NT2/D1 (cell line): ENCODE measurements at places on chromosomes 2 and 18.

- DNase-seq: no peak
Measured at GRCh38 chr2:219901155-219901554, 273.7 kb downstream of the SLC4A3 start.

- no peak for DNase-seq
Measured at GRCh38 chr2:144357623-144358373, 162.1 kb downstream of the ZEB2 start.

GRCh38 chr2:40282428-40282827 lies 169.5 kb downstream of the SLC8A1 start:
- DNase-seq: no peak

GRCh38 chr2:24831221-24832072 lies 38.2 kb downstream of the CENPO start:
- no peak for DNase-seq

GRCh38 chr2:145096582-145096981 lies 576.7 kb upstream of the ZEB2 start:
- DNase-seq: no peak

DNA sequence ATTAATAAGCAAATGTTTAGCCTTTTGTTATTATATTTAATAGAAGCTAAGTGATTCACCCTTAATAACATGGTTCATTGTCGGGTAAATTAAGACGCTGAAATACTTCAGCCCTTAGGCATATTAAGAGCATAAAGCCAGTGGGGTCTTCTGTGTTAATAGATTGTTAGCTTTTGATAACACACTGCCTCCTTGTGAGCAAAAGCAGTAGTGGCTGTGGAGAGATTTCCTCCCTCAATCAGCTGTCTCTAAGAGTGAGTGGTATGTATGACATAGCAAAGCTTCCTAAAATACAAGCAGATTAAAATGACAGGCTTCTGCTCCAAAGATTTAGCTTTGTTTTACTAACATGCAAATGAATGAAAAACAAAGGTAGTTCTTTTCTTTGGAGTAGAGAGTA lies 143.7 kb upstream of the SYT4 start:
- no peak for DNase-seq

DNA sequence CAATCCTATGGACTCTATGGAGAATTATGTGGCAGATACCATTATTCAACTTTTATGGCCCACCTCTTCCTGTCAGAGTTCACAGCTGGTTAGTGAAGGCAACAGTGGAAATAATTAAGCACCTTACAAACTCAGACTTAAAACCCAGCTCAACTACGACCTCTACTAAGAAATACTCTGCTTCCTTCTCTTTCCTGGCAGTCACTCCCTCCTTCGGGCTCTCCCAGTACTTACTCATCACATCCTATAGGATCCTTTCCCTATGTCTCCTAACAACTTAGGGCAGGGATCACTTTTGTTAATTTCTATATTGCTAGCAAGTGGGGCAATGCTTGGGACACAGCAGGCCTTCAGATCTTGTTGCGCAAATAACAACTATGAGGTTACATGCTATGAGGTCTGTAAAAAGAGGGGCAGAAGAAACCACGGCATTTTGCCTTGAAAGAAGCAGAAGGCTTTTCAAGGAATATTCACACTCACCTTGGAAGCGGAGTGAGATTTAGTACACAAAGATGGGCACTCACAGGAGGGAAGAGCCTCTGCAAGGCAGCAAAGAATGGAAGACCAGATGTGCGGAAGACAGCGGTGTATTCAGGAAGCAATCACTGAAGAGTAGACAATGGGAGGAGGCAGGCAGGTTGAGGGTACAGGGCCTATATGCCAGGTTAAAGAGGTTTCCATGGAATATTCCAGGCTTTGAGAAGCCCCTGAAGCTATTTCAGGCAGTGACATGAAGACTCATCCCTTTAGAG lies 2.1 kb downstream of the STK39 start:
- no peak for DNase-seq

- no peak for DNase-seq
Measured at GRCh38 chr2:47554311-47554905, 151.5 kb downstream of the MSH2 start.

DNA sequence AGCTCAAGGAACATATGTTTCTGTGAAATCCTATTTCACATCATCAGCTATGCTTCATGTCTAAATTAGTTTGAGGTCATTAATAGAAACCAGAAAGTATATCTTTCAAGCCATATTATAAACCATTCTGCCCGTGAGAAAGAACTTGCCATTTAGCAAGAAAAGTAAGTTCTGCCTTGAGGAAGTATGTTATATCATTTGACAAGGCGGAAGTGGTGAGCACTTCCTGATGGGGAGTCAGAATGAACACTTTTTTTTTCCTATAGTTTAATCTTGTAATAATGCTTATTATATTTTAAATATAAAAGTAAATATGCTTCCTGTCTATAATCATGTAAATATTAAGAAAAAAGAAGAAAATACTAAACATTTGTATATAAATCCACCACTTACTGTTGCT lies 39.3 kb upstream of the NRXN1 start:
- no peak for DNase-seq
